Glutamatergic neuron (in vitro differentiated cells): ENCODE measurements at places on chromosomes 2 and 18.

GRCh38 chr2:68594041-68594440, 49.3 kb upstream of the PROKR1 start:
- DNase-seq = no peak

DNA sequence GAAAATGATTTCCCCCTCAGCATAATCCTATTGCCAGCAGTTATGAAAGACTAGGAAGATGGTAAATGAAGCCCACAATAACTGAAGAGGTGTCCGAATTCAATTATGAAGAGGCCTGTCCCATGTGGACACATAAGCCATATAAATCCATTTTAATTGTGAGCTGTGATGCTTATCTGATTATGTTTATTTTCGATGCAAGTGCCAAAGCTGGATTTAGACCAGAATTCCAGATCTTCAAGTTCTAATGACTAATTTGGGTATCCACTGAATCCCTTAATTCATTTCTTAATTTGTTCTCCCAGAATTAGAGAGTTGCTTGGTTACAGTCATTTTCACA, 24.5 kb downstream of the SPATS2L start:
- DNase-seq = no peak

- no peak for DNase-seq
These were observed 31.7 kb upstream of the NT5C1B start for GRCh38 chr2:18620867-18621632.

- no peak for DNase-seq
These were observed 187.6 kb downstream of the NAPG start for GRCh38 chr18:10713409-10713808.

DNA sequence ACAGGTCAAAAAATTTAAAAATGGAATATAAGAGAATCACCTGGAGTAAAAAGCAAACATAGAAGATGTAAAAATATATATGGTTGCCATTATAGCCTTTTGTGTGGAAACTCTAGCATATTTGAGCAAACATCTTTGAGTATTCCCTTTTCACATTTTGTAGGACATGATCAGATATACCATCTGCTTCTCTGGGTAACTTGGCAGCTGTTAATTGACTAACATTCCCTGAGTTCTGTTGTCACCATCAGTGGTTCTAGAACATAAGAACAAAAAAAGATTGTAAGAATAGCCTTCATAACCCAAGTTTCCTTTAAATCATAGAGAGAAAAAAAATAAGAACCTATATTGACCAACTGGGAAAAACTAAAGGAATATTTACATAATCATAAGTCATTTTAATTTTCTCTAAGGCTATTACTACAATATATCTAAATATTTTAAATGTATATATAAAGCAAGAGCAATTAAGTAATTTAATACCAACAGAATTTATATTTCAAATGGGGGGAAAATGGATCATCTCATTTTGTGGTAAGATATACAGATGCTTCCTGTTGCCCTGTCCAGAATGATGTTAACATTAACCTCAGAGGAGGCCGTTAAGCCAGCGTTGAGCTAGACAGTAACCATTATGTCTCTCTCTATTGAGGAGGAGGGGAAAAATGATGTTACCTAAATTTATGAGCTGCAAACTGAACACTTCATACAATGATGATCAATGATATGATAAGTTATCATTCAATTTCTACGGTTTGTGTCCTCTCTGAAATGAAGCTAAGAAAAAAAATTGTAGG, 9.8 kb upstream of the INO80D start:
- DNase-seq = no peak

GRCh38 chr2:190467575-190468083, 59.5 kb downstream of the MFSD6 start:
- DNase-seq = no peak

DNA sequence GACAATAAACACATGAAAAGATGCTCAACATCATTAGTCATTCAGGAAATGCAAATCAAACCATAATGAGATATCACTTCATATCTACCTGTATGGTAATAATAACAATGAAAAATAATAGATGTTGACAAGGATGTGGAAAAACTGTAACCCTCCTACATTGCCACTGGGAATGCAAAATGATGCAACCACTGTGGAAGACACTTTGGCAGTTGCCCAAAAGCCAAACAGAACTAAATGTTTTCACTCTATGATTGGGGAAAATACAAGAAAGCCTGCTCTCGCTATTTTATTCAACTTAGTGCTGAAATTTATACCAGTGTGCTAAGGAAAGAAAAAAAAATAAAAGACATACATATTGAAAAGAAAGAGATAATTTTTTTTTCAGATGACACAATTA, 934.5 kb downstream of the CNTNAP5 start:
- no peak for DNase-seq

DNA sequence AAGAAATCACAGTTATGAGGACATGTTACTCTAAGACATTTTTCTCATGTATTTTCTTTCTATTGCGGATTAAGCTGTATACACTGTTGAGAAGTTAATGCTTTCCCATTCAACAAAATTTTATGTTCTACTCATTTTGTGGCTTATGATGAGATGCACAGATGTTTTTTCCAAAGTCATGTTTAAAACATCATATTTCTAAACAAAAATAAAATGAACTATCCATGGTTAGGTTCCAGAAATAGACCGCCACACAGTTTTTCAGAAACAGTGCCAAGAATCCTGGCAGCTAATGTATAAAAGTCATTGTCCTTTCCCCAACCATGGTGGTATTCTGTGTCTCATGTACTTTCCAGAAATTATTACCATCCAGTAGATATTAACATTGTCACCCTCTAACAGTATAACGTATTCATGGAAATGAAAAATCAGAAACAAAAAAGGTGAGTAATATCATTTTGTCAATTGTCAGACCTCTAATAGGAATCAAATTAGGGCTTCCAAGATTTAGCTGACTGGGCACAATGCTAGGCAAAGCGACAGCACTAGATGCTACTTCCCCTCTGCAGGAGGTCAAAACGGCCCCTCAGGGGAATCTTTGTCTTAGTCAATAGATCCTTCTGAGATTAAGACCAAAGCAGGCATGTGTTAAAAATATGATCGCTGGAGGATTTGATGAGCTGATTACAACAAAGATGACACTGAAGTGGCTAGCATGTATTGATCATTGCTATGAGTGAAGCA, 54.4 kb upstream of the ZNF397 start:
- no peak for DNase-seq

DNA sequence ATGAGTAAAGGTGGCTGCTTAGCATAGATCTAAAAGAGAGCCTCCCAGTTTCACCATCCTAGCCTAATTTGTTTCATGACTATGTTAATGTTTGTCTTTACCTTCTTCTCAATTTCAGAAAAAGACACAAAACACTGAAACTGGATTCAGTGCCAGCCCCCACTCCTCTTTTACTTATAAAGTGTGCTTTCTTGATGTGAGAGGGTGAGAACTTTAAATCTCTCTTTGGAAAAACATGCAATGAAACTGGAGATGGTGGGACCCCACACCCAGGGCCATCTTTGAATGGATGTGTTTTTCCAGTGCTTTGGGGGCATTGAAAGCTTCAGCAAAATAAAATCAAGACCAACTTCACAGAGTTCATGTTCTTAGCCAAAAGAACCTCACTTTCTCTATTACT, 185.9 kb downstream of the CYRIA start:
- DNase-seq = no peak

- DNase-seq = no peak
These were observed 734.8 kb upstream of the NXPH2 start for GRCh38 chr2:139514951-139515350.

- no peak for DNase-seq
These were observed 391.1 kb downstream of the TNS1 start for GRCh38 chr2:217611626-217612127.

- DNase-seq = no peak
These were observed 659.9 kb downstream of the IRS1 start for GRCh38 chr2:226139759-226140158.

DNA sequence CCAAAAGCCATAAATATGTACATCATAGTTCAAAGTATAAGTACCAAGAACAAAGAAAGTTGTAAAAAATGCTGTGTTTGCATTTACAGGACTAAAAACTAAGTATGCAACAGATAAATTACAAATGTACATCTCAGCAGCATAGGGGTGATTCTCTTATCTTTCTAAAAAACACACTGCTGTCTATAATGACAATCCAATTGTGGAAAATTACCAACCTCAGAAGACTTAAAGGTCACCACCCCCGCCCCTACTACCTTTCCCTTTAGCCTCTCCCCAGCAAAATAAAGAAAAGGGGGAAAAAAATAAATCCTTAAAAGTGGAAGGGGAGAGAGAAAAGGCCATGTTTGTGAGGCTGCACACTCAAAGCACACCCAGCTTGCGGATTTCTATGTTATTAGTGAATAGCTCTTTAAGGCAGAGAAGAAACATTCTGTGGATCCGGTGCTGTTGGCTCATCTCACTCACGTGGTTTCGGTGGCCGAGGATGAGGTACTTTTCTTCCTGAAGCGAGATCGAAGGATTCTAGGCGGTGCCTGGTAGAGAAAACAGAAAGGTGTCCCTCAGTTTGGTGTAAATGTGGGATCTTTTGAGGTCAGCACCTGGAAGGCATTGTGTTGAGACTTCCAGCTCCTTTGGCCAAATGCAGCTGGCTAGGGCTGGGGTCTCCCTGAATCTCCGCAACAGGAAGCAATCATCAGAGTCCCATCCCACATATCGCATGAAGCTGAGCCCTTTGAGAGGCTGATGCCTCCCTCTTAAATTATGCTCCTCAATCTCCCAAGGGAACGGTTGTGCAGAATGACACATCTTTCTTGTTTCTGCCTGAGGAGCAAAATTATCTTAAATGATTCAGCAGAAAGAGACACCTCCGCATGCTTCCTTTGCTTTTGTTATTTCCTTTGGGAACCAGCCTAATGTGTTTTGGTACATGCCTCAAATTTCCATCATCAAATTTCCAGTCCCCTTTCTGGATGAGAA, 17.6 kb downstream of the MRPL35 start:
- DNase-seq = no peak

DNA sequence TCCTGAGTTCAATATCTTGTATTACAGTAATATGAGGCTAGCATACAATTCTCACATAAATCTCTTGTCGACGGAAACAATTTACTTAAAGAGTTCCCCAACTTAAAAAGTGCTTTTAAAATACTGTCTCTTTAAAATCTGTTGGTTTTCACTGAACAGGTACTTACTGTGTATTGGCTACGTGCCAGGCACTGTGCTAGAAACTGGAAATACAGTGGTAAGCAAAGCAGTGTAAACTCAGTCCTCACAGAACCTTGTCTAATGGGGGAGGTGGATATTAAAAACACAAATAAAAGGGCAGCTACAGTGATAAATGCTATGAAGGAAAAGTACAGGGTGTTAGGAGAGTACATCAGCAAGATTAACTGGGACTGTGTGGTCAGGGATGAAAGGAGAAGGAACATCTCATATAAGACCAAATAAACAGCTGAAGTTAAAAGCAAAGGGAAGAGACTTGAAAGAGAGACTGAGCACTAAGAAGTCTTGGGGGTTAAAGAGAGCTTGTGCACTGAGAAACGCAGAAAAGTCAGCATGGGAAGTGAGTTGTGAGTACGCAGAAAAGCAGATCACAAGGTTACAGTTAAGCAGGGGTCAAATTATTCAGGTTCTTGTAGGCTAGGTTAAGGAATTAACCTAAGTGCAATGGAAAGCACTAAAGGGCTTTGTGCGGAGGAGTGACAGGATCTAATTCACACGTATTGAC, 52.5 kb downstream of the USP40 start:
- DNase-seq = no peak

DNA sequence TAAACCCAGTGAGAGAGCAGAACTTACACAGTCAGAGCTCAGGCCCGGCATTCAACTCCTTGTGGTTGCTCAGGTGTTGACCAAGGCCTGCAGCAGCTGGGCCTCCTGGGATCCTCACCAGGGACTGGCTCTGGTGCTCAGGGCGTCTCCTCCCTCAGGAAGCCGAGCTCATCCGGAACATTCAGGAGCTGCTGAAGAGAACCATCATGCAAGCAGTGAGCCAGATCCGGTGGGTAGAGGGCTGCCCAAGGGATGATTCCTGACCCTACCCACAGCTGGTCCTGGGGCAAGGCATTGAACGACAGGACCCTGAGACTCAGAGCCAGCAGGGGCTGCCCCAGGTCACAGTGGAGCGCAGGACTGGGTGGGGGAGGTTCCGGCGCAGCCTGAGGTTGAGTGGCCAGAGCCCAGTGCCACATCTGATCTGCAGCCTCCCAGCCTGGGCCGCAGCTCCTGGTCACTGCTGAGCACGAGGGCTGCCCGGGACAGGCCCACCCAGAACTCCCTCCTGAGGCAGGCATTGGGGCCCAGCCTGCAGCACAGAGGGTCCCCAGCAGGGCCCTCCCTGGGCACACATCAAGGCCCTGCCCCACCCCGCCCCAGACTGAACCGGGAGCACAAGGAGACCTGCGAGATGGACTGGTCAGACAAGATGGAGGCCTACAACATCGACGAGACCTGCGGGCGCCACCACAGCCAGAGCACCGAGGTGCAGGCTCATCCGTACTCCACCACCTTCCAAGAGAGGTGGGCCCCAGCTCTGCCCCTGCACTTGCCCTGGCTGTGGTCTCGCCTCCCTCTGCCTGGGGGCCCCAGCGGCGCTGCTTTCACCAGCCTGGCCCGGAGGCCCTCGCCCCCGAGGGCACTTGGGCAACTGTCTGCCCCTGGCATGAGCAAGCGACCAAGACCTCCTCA, 2.4 kb downstream of the TEKT4 start:
- peak; percentile 13 for DNase-seq

- DNase-seq = no peak
These were observed 78.2 kb downstream of the KCTD1 start for GRCh38 chr18:26470011-26470637.

- no peak for DNase-seq
These were observed 19.4 kb downstream of the DOK1 start for GRCh38 chr2:74573747-74574562.

- DNase-seq = no peak
These were observed 4.2 kb downstream of the FZD5 start for GRCh38 chr2:207765547-207765946.

- no peak for DNase-seq
These were observed 20.3 kb upstream of the KCNF1 start for GRCh38 chr2:10891390-10891789.

DNA sequence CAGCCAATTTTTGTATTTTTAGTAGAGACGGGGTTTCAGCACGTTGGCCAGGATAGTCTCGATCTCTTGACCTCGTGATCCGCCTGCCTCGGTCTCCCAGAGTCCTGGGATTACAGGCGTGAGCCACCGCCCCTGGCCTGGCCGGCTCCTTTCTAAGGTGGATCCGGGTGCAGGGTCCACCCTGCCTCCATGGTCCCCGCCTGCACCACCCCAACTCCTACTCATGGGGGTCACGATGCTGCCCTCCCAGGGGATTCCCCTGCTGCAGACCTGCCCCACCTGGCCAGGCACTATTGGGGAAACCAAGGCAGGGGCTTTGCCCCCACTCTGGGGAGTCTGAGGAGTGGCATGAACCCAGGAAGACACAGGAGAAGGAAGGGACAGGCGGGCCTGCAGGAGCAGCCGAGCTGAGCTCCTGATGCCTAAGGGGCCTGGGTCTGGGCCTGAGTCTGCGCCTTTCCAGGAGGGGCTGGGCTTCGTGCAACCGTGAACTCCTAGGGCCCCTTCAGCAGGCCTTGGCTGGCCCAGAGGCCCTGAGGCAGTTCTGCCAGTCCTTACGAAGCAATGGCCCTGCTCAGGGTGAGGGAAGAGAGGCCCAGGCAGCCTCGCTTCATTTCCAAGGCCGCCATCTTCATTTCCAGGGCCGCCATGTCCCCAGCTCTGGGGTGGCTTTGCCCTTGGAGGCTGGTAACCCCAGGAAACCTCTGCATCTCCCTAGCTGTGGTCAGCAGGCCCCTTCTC, 67.2 kb upstream of the SMAD7 start:
- DNase-seq = no peak
